CD4-positive, alpha-beta T cell (primary cell): ENCODE measurements at places on chromosomes 5 and 9. TPM values are rescaled to one million over a fixed set of nuclear protein-coding genes. Genes with fewer than 3 reads are reported as not detected.

Gene PCDHGB2
- 0.20 TPM for total RNA-seq

DNA sequence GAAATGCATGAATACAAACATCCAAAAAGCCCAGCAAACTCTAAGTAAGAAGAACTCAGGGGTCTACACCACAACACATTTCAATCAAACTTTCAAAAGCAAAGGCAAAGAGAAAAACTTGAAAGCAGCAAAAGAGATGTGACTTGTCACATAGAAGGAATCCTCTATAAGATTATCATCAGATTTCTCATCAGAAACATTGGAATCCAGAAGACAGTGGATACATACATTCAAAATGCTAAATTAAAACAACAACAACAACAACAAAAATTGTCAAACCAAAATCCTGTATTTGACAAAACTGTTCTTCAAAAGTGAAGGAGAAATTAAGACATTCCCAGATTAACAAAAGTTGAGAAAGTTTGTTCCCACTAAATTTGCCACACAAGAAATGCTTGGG, 362.7 kb downstream of the ZNF608 start:
- DNase-seq: no peak

GRCh38 chr9:95125652-95126051, 191.9 kb downstream of the FANCC start:
- DNase-seq: no peak

Gene PWWP2A
- 23.2 TPM for total RNA-seq

Gene KLHL3
- total RNA-seq: 22.0 TPM

- no peak for DNase-seq
Measured at GRCh38 chr5:56309262-56309826, 76.2 kb upstream of the ANKRD55 start.

Gene TMEM267
- 9.6 TPM for total RNA-seq

Gene NKD2
- total RNA-seq: 0.17 TPM

Gene ARL14EPL
- total RNA-seq: not detected

- DNase-seq: no peak
Measured at GRCh38 chr5:16544607-16545374, 72.0 kb downstream of the RETREG1 start.

Gene QRFP
- total RNA-seq: not detected

DNA sequence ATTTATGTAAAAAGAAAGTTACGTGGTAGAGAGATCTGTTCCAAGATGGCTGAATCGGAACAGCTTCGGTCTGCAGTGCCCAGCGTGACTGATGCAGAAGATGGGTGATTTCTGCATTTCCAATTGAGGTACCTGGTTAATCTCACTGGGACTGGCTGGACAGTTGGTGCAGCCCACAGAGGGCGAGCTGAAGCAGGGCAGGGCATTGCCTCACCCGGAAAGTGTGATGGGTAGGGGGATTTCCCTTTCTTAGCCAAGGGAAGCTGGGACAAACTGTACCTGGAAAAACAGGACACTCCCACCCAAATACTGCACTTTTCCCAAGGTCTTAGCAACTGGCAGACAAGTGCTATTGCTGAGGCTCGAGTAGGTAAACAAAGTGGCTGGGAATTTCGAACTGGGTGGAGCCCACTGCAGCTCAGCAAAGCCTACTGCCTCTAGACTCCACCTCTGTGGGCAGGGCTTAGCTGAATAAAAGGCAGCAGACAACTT, 13.1 kb upstream of the HSD17B4 start:
- peak; percentile 11 for DNase-seq

Gene ACOT12
- 0.44 TPM for total RNA-seq

Gene RABGAP1
- 24.9 TPM for total RNA-seq
